ENCODE measurements at places on chromosomes 5 and 9. TPM values are rescaled to one million over a fixed set of nuclear protein-coding genes. Genes with fewer than 3 reads are reported as not detected.

- no peaks in the 10 kb centered on the region for H3K36me3 ChIP-seq
- no peak for DNase-seq
- H3K27me3 ChIP-seq = peaks cover 72% of the 10 kb centered on the region
- H3K27ac ChIP-seq = no peak overlapping the region
These were observed 62.4 kb downstream of the MFAP3 start for GRCh38 chr5:154101184-154101583.

GRCh38 chr5:80128141-80128540 is 93.0 kb downstream of the THBS4 start:
- H3K4me1 ChIP-seq = peaks cover 12% of the 10 kb centered on the region
- no peak overlapping the region for H3K27ac ChIP-seq
- no peaks in the 10 kb centered on the region for H3K36me3 ChIP-seq
- H3K27me3 ChIP-seq = no peaks in the 10 kb centered on the region

DNA sequence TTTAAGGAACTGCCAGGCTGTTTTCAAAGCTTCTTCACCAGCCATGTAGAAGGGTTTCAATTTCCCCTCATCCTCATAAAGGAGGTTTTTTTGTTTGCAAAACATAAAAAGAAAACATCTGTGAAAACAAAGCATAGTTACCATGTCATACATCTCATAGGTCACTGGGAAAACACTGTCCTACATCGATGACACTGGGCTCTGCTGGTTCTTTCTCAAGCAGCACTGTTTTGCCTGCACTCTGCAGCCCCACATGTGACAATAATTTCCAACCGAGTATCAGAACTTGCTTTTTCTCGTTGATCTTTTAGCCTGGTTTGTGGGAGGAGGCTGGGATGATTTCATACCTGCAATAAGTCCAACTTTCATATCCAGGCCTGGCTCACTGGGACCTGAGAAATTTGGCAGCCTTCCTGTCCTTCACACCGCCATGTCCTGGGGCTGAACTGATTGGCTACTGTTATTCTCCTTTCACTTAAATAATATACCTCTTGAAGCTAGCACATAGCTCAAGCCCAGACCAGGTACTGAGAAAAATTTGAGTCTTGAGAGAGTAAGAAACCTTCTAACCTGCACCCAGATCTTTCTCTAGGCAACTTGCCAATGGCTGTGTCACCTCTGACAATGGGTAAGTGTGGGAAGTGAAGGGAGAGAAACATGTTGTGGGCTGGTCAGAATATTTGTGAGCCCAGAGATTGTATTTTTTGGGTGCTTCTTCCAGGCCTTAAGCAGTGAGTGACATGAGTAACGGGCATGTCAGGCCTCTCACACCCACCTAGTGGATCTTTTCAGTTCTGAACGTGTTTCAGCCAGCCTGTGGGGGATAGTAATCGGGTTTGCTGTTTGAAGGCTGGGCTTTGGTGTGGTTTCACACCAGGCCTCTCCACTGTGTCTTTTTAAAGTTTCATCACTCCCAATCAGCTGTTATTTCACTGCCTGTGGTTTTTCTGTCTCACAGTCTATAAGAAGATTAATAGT is 502.8 kb downstream of the NTRK2 start:
- no peaks in the 10 kb centered on the region for H3K27me3 ChIP-seq
- no peaks in the 10 kb centered on the region for H3K4me1 ChIP-seq
- DNase-seq = no peak
- no peaks in the 10 kb centered on the region for H3K36me3 ChIP-seq

- H3K4me1 ChIP-seq = no peaks in the 10 kb centered on the region
- DNase-seq = no peak
- H3K4me3 ChIP-seq = no peak overlapping the region
- no peak overlapping the region for H3K27ac ChIP-seq
- no peaks in the 10 kb centered on the region for H3K27me3 ChIP-seq
These were observed 810.2 kb downstream of the EFNA5 start for GRCh38 chr5:106860398-106861044.

SPOCK1 gene
- total RNA-seq = 3.3 TPM
